ENCODE measurements at places on chromosomes 5 and 9.

DNA sequence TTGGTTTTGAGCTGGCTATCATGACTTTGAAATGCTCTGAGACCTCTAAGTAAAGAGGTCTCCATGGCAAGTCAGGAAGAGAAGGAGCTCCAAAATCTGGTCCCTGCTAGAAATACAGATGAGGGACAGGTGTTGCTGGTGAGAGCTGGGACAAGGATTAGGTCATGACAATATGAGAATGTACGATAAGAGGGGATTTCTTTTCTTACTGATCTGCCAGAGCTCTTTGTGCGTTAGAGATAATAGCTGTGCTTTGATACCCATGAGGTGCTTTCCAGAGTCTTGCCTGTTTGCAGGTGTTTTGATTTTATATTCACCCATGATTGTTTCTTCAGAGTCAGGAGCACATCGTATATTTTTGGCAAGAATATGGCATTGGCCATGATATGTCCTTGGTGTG, 56.5 kb downstream of the ANKRD33B start:
- DNase-seq = no peak

DNA sequence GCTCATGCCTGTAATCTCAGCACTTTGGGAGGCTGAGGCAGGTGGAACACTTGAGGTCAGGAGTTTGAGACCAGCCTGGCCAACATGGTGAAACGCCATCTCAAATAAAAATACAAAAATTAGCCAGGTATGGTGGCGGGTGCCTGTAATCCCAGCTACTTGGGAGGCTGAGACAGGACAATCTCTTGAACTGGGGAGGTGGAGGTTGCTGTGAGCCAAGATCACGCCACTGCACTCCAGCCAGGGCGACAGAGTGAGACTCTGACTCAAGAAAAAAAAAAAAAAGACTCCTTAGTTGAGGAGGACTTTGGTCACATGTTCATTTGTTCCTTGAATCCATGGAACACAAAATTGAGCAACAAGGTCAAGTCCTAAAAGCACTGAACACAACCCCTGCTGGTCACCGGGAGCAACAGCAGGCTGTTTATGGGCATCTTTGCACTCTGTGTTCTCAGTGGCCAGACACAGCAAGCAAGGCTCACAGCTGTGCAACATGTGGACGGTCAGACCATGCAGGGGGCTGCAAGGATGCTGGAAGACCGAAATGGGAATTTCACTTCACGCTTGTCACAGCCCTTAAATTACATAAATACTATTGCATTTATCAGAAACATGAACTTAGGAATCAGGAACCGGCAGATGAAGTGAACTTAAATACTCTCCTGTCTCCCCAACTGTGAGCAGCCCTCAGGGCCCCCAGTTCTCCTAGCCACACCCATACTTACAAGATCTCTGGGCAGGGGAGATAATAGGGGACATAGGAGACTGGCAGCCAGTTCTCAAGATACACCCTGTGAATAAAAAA, 2.8 kb downstream of the GBGT1 start:
- no peak for DNase-seq

DNA sequence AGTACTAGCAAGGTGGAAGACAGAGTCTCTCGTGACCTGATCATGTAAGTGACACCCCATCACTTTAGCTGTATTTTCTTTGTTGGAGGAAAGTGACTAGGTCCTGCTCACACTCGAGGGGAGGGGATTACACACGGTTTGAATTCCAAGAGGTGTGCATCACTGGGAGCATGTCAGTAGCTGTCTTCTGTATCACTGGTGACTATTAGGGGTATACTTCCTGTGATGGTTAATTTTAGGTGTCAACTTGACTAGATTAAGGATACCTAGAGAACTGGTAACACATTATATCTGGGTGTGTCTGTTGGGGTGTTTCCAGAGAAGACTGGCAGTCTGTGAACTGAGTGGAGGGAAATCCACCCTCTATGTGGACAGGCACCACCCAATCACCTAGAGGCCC, 22.5 kb downstream of the FOXD1 start:
- no peak for DNase-seq

DNA sequence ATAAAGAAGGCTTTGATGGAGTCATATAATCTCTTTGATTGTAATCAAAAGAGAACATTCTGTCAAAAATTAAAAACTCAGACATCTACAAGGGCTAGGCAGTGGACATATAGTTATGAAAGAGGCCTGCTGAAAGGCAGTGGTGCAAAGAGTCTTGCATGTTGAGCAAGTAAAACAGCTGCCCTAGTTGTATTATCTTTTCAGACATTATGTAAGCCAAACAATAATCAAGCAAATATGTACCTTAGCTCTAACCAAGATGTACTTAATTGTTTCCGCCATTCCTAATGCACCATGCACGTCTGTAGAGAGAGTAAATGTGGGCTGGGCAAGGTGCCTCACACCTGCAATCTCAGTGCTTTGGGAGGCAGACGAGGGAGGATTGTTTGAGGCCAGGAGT, 14.3 kb downstream of the GAPT start:
- DNase-seq = no peak

DNA sequence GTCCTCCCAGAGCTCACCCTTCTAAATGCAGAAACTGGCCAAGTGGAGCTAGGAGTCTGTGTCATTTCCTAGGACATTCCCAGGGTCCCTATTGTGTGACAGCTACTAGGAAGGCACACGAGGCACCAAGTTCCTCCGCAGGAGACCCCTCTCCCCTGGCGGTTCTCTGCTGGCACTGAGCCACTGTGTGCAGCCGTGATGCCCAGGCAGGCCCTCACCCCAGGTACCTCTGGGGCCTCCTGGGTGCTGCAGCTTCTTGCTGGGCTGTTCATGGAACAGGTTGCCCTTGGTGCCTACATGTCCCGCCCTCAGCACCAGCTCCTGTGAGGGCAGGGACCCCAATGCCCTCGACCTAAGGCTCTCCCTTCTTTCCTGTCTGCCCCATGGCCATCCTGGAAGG, 23.1 kb downstream of the MED10 start:
- no peak for DNase-seq

DNA sequence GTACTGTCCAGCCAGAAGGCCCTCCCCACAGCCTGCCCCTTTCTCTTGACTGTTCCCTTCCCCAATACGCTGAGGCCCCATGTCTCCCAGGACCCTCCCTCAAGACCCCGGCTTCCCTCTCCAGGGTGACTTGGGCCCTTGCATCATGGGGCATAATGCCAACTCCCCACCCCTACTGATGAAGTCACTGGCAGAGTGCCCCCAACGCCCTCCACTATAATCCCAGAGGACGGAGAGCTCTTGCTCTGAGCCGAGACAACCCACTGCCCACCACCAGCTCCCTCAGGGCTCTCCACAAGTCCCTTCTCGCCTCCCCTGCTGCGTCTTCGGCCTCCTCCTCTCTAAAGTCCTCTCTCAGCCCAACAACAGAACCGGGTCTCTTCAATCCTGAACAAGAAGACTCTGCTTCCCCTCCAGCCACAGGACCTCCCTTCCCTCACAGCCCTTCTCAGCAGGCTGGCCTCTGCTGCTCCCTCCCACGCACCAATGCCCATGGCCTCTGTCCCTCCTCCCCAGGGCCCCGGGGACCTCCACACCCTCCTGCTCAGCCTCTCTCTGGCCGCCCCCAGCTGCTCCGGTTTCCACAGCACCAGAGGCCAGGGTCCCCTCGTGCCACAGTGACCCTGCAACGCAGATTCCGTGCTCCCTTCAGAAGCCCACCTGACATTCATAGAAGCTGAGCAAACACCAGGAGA, 47.6 kb downstream of the ADAMTS2 start:
- no peak for DNase-seq

DNA sequence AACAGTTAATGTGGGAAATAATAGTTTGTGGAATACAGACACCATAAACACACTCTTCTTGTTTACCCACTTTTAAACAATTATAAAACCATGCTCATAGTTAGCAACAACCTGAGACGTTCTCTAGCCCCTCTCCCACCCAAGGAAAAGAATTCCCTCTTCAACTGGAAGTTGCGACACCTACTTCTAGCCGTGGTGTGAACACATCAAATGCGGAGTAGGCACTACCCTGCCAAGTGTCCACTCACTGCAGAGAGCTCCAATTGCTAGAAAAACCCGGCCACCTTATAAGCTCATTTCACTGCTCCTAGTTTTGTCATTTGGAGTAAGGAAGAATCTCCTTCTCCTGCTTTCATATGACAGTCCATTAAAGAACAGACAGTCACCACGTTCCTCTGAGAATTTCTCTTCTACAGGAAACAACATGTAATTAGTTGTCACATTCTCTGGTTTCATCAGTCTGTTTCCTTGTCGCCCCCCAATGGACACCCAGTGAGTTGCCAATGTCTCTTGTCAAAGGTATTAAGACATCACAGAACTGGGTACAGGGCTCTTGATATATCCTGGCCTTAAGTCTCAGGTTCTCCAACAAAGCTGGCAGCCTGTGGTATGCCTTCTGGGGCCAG, 47.3 kb downstream of the PRLR start:
- DNase-seq = no peak

- no peak for DNase-seq
Measured at GRCh38 chr9:14303521-14303920, 10.4 kb downstream of the NFIB start.

GRCh38 chr5:14676320-14676719, 11.8 kb downstream of the OTULIN start:
- no peak for DNase-seq

- no peak for DNase-seq
Measured at GRCh38 chr5:51829230-51829629, 446.0 kb downstream of the ISL1 start.

DNA sequence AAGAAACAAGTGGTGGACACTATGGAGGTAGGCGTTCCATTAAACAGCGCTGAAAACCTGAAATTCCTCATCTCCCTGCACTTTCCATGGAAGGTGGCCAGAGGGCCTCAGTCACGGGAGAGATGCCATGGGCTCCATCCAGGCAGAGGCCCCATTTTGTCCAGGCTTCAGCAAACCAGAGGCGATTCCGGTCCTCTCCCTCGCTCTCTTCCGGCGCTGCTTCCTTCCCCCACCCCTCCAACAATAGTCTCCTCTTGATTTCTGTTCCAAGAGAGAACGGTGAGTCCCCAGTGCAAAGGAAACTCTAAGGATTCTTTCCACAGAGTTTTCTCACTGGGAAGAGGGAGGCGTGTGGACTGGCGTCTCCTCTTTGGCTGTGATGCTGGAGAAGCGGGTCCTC, 7.5 kb downstream of the ZNF366 start:
- no peak for DNase-seq

Data from T-helper 22 cell (primary cell).